ENCODE measurements at places on chromosomes 13 and 19.

GRCh38 chr13:77513719-77514335 is 21.7 kb upstream of the SCEL start:
- DNase-seq, result no peak

DNA sequence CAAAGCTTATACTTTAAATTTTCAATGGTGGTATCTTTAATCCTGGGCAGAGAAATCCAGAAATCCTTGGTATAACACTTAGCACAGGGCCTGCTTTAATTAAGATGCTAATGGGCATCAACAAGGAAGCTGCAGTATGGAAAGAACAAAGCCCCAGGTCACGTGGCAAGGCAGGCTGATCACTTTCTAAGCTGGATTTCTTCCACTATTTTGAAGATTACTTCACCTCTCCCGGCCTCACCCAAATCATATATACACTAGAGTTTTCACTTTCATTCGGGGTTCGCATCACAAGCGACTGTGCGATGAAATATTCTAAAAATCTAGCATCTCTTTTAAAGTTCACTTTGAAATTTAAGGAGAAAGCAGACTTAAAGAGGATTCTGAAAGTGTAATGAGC is 71.8 kb downstream of the STARD13 start:
- no peak for DNase-seq

- DNase-seq, result peak; percentile 91
Measured at GRCh38 chr19:49812997-49813861, at the start of gene FUZ. FUZ (minus strand) TSS chr19:49813292; CDS start chr19:49813106, 186 bp downstream.

GRCh38 chr13:81760316-81760715 is 1419.4 kb upstream of the SPRY2 start:
- DNase-seq, result no peak

GRCh38 chr13:99208185-99208584 is 7.5 kb downstream of the UBAC2 start:
- no peak for DNase-seq

GRCh38 chr13:97124915-97125809 is 97.0 kb upstream of the MBNL2 start:
- no peak for DNase-seq
